ENCODE measurements at places on chromosomes 5 and 9.

DNA sequence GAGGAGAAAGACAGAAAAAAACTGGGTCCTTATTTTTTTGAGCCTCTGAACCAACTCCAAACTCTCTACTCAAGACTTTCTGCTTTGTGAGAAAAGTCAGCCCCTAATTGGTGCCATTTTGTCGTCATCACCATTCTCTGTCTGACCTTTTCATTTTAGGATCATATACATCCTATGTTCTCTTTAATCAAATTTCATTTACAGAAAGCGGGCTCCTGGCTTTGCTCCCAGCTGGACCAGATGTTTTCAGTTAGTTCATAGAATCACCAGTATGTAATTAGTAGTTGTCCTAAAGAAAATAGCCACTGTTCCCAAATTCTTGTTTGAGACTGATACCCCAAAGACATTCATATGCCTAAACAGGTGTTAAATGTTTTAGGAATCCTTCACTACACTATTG lies 28.6 kb upstream of the SLCO4C1 start:
- no peak for DNase-seq

- no peak for DNase-seq
These were observed 198.7 kb downstream of the VPS13A start for GRCh38 chr9:77375956-77376532.

DNA sequence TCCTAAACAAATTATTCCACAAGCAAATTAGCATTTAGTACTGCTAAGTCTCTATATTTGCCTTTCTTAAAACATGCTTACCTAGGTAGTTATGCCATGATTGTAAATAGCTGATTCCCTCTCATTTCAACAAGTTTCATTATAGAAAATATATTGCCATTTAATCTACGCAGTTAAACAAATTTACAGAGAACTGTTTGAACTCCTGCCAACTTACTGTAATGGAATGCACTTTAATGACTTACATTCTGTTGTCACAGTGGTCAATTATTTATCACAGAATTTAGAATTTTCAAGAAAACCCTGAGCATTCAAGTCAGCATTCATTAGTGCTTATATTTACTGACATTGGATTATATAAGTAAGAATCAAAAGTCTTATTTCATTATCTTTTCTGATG lies 19.6 kb downstream of the SLC38A9 start:
- DNase-seq = no peak

DNA sequence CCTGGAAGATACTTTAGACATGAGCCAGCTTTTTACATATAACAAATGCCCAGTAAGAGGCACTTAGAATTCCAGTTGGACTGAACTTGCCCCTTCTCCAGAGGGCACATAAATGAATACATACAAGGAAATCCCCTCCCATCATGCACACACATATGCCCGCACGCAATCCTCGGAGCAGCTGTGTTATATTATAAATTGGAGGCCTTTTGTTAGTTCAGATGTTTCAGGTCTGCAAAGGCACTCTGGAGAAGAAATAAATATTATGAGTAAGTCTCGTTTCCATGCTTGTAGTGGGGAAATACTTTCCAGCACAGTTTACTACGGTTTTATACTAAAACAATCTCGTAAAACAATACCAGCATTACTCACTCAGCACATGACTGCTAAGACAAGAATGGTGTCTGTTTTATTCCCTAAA lies 17.6 kb upstream of the MUSK start:
- DNase-seq = no peak

- DNase-seq = no peak
These were observed 83.1 kb upstream of the GLRA1 start for GRCh38 chr5:152007653-152008335.

DNA sequence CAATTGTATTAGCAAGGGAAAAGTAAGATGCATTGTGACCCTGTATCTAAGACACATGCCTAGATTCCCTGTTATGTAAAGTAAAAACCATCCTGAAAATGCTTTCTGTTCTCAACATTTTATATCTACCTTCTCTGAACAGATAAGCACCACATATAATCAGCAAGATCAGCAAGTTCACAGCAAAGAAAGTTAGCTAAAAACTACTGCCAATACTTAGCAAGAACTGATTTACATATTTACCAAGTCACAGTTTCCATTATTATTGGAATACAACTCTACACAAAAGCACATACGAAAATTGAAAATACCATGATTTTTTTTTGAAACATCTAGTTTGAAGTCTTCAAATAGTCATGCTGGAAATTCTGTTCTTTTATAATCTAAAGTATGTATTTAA lies 1118.1 kb downstream of the TAF11L14 start:
- DNase-seq = no peak

DNA sequence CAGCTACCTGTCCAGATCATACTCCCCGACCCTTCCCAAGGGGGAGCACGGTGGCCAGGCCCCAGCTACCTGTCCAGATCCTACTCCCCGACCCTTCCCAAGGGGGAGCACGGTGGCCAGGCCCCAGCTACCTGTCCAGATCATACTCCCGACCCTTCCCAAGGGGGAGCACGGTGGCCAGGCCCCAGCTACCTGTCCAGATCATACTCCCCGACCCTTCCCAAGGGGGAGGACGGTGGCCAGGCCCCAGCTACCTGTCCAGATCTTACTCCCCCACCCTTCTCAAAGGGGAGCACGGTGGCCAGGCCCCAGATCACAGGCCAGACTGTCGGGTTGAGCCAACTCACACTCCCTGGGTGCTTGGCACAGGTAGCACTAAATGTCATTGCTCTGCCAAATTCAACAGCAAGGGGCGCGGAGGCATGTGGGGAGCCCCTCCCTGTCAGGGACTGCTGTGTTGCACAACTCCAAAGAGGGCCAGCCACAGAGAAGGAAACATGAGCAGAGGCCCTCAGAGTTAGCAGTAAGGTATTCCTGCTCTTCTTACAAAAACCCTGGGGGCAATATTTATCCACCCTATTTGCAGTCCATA lies 136.9 kb downstream of the OLFM1 start:
- no peak for DNase-seq

DNA sequence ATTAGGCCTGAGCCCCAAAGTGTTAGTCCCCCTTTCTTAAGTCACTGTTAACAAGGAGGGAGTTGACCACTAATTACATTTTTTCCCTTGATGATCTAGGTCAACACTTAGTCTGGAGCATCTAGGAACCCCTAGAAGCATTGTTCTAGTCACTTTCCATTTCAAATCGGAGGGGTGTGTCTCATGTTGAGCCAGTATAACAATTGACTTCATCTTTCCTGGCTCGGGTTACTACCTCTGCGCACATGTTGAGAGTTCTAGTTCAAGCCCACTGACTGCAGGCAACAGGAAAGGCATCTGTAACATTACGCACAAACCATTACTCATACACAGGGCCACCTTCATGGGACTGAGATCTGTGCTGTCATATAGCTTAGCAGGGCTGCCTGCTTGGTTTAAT lies 164.9 kb downstream of the NTRK2 start:
- no peak for DNase-seq

- no peak for DNase-seq
These were observed 13.9 kb upstream of the FEM1C start for GRCh38 chr5:115558388-115558956.

- DNase-seq = no peak
These were observed 734 bp downstream of the KIF27 start for GRCh38 chr9:83920469-83920926.

DNA sequence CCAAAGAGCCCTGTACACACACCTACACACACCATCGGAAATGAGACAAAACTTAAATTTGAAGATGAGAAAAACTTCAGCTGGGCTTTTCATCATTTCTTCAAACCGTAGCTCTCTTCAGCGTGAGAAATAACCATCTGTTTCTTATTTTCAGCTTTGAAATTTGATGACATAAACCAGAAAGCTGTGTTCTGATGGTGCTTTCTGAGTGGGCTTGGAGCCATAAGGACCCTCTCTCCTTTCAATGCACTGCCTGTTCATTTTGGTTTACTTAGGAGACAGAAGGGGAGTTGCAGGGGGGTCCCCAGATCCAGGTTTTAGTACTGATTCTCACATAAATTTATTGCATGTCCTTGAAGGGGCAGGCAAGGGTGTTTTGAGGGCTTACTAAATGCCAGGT lies 9.5 kb downstream of the FBXO10 start:
- DNase-seq = no peak

DNA sequence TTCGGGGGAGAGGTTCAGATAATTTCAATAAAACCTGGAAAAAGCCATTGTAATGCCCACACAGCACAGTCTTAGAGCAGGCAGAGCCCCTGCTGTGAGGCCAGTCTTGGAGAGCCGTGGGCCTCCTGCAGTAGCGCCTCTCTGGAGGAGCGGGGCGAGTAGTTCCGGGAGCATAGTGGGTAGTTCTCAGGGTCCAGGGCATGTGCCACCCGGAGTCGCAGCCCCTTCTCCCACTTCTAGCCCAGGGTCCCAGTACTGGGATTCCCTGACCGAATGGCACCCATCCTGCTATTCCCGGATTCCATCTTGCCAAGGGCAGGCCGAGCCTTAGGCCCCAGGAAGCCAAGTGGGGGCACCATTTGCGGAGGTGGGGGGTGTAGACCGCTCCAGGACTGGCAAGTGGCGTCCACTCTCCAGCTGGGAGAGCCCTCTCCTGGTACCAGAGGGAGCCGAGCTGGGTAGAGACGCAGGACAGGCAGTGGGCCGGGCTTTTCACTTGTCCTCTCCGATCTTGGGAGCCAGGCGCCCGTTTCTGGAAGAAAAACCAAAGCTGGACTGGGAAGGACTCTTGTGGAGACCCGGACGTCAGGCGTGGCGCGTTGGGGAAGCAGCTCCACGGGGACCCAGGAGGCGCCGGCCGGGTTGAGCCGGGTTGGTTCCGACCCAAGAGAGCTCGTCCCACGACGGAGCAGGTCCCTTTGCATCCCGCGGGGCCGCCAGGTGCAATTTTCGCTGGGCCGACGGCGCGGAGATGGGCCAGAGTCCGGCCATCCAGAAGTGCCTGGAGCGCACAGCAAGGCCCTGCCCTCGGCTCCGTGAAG lies 12.1 kb downstream of the PROP1 start:
- no peak for DNase-seq

DNA sequence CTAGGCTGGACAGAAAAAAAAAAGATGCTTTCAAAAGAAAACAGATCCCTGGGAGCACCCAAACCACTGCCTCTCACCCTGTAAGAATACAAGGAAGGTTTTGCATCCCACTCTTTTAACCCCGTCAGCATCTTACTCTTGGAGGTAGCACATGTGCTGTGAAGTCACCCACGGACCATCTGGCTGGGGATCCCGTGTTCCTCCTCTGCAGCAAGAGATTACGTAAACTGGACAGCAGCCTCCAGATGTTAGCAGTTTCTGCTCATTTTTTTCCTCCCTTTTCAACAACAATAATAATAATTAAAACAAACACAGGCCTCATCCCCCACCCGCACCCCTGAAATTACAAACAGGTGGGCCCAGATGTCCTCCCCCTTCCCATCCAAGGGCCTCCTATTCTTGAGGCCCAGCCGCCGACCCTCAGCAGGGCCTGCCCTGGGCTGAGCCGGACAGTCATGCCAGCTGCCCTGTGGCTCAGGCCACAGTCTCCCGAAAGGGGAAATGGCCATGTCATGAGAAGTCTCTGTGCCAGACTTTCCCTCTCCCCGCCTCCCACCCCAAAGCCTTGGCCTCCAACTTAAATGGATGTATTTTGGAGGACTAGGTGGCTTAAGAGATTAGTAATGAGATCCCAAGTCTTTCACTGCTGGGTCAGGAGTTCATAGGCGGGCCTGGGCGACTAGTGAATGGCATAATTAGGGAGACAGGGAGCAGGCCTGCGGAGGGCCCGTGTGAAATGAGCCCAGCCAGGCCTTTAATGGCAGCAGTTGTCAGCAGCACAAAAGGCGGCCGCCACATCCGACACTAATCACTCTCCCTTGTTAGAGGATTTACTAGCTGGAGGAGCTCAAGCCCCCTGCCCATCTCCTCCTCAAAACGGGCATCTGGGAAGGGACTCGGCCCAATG lies 165.1 kb downstream of the PAPPA start:
- DNase-seq = no peak

DNA sequence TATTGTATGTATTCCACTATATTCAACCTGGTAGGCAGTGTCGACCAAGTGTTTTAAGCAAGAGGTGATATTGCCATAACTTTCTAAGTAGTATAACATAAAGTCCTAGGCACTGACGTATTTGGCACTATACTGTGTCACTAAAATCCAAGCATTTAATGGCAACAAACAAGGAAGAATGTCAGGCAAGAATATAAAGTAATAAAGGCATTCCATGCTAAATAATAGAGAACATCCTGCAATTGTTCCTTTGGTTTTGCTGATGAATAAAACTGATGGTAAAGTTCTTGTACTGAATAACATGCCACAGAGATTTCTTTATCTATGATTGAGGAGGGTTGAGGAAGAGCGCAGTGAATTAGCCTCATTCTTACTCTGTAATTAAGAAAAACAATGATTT lies 256.9 kb downstream of the HINT1 start:
- no peak for DNase-seq

- DNase-seq = no peak
These were observed 278.1 kb upstream of the TNC start for GRCh38 chr9:115396071-115396529.

- no peak for DNase-seq
These were observed 166.3 kb downstream of the C9orf50 start for GRCh38 chr9:129454467-129455067.

GRCh38 chr9:137270929-137271695 lies 6.4 kb upstream of the TOR4A start:
- DNase-seq = no peak

DNA sequence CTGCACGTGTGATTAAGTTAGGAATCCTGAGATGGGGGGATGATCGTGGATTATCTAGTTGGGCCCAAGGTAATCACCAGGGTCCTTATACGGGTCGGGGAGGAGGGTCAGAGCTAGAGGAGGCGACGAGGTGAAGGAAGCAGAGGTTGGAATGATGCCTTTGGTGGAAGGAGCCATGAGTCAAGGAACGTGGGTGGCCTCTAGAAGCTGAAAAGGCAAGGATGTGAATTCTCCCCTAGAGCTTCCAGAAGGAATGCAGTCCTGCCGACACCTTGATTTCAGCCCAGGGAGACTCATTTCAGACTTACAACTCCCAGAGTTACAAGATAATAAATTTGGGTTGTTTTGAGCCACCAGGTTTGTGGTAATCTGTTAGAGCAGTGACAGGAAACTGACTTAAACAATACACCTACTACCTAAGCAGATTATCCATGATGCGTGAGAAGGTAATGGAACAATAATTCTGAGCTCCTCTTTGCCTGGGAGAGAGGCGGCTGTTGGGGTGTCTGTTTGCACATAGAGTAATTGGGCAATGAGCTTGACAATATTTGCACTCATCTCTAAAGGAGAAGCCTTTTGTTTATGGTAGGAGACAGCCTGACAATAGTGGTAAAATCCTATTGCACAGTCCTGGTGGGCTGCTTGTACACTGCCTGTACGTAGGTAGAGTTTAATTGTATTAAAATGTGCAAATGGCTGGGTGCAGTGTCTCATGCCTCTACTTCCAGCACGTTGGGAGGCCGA lies 129.3 kb upstream of the IER5L start:
- DNase-seq = no peak

GRCh38 chr9:92781899-92782298 lies 17.3 kb upstream of the BICD2 start:
- no peak for DNase-seq

DNA sequence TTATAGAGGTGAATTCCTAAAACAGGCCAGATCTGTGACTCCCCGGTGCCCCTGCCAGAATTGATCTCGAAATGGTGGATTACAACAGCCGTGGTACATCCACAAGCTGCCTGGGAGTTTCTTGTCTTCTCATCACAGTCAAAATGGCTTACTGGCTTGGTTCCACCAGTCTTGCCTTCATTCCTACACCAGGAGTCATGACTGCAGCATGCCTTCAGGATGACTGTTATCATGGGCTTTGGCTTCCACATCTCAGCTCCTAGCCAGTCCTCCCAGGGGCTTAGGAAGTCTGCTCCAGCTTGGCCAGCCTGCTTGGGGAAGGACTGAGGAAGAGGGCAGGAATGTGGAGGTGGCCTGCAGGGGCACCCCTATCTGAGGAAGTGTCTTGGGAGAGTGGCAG lies 132.9 kb upstream of the NR3C1 start:
- no peak for DNase-seq
